ENCODE measurements at places on chromosomes 7 and 10.

GRCh38 chr10:97538839-97539238 lies 33.7 kb upstream of the ANKRD2 start:
- H3K27ac ChIP-seq = peak overlapping the region; percentile 96
- no peaks in the 10 kb centered on the region for H3K36me3 ChIP-seq
- no peak overlapping the region for H3K4me3 ChIP-seq
- H3K27me3 ChIP-seq = no peaks in the 10 kb centered on the region

GRCh38 chr7:126803060-126803665 lies 449.6 kb downstream of the GRM8 start:
- no peak overlapping the region for H3K4me3 ChIP-seq
- peaks cover 4% of the 10 kb centered on the region for H3K27me3 ChIP-seq
- H3K27ac ChIP-seq = no peak overlapping the region
- H3K36me3 ChIP-seq = no peaks in the 10 kb centered on the region
- peak; percentile 54 for DNase-seq
- H3K4me1 ChIP-seq = no peaks in the 10 kb centered on the region

DNA sequence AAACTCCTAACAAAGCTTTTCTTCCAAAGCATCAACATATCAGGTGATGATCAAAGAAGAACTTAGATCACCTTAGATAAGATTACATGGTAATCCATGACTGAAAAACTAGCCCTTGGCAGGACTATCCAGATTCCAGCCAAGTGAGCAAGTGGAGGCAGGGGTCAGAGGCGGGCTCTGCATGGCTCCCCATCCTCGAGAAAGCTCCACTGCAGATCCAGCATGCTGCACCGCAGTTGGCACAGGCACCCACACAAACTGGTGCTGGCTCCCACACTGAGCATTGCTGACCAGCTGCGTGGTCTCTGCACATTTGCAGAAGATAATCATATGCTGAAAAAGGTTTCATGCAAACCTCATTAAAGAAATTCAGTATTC lies 10.1 kb downstream of the PSAP start:
- peaks cover 34% of the 10 kb centered on the region for H3K4me1 ChIP-seq
- no peak overlapping the region for H3K4me3 ChIP-seq
- H3K27me3 ChIP-seq = no peaks in the 10 kb centered on the region
- no peak overlapping the region for H3K27ac ChIP-seq

DNA sequence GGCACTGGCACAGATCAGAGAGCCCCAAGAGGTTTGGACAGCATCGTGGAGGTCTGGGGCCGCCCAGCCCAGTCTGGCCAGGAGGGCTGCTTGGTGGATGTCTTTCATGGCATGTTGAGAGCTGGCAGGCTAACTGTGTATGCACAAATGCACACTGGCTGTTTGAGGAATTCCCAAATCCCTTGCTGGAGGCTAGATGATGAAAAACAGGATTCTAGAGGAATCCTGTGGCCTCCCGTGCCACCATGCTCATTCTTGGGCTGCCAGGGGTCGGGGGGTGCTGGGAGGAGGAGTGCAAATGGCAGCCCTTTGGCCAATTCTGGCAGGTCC lies 26.5 kb downstream of the LEP start:
- peaks cover 15% of the 10 kb centered on the region for H3K4me1 ChIP-seq
- H3K36me3 ChIP-seq = no peaks in the 10 kb centered on the region
- DNase-seq = no peak

- no peaks in the 10 kb centered on the region for H3K36me3 ChIP-seq
- H3K4me3 ChIP-seq = no peak overlapping the region
- H3K27ac ChIP-seq = no peak overlapping the region
- peak; percentile 29 for DNase-seq
- H3K27me3 ChIP-seq = peaks cover 18% of the 10 kb centered on the region
These were observed 68.5 kb upstream of the EEPD1 start for GRCh38 chr7:36084485-36085091.

DNA sequence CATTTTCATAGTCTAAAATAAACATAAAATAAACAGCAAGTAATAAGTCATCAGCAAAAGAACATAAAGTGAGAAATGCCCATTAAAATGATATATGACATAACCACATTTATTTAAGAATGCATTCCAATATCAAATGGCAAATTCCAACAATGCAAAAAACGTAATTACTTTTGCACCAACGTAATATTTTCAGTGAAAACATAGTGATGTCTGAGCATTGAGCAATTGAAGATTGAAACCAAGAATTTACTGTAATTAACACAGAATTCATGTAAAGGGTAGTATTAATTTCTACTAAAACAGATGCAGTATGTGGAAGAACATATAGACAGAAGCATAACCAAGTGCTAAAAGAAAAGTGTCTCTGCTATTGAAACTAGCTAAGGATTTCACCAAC lies 123.0 kb upstream of the TNS3 start:
- no peak overlapping the region for H3K4me3 ChIP-seq
- H3K4me1 ChIP-seq = peaks cover 13% of the 10 kb centered on the region
- peaks cover 10% of the 10 kb centered on the region for H3K27me3 ChIP-seq
- no peaks in the 10 kb centered on the region for H3K36me3 ChIP-seq
- no peak overlapping the region for H3K27ac ChIP-seq

GRCh38 chr7:139047970-139048369 lies 12.1 kb upstream of the ZC3HAV1L start:
- peaks cover 95% of the 10 kb centered on the region for H3K36me3 ChIP-seq
- DNase-seq = no peak
- peaks cover 3% of the 10 kb centered on the region for H3K4me1 ChIP-seq

DNA sequence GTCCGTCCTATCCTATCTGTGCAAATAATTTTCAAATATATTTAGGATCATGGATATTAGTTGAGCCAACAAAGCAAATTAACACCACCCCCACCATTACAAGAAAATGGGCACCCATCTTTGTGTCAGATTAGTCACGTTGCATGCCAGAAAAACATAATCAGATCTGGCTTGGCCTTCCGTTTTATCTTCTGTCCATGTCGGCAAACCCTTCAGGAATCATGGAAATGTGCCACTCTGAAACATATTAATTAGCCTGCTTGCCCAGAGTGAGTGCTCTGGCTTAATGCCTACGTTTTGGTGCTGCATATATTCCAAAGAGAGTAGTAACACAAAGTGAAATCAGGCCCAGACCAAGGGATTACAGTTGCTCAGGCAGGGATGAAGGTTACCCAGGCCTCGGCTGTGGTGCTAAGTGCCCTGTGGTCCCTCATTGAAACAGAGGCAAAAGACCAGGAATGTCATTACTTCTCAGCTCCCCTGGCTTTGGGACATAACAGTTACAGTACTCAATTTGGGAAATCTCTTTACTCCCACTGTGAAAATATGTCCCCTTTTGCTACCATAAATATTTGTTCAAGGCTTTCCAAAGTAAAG lies 154.0 kb upstream of the LSM8 start:
- H3K4me3 ChIP-seq = no peak overlapping the region
- no peaks in the 10 kb centered on the region for H3K36me3 ChIP-seq
- H3K4me1 ChIP-seq = no peaks in the 10 kb centered on the region
- no peaks in the 10 kb centered on the region for H3K27me3 ChIP-seq

DNA sequence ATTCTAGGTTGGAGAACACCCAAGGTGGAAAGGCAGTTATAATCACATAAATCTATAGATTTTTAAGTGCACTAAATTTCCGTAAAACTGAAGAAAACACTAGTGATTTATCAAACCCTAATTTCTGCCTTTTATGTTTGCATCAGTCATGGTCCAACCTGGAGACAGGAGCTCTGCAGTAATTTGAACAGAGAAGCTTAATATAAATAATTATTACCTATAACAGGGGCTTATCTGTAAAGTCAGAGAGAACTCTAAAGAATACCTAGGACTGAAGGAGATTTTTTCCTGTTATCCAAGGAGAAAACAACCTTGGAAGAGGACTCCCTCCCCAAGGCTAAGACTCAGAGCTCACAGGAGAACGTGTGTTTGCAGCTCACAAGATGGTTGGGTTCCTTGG lies 95.1 kb downstream of the MPP7 start:
- no peak overlapping the region for H3K4me3 ChIP-seq
- H3K4me1 ChIP-seq = peaks cover under 1% of the 10 kb centered on the region
- H3K27ac ChIP-seq = no peak overlapping the region
- no peaks in the 10 kb centered on the region for H3K36me3 ChIP-seq
- DNase-seq = no peak
- peaks cover 33% of the 10 kb centered on the region for H3K27me3 ChIP-seq

- no peak overlapping the region for H3K4me3 ChIP-seq
- peak; percentile 44 for DNase-seq
- H3K27ac ChIP-seq = peak overlapping the region; percentile 83
- H3K4me1 ChIP-seq = peaks cover 4% of the 10 kb centered on the region
These were observed 39.5 kb downstream of the ADK start for GRCh38 chr10:74190494-74190893.

Data from mesenchymal stem cell (in vitro differentiated cells and primary cell).